CD4-positive, alpha-beta memory T cell (primary cell): ENCODE measurements at places on chromosomes 6 and 20.

DNA sequence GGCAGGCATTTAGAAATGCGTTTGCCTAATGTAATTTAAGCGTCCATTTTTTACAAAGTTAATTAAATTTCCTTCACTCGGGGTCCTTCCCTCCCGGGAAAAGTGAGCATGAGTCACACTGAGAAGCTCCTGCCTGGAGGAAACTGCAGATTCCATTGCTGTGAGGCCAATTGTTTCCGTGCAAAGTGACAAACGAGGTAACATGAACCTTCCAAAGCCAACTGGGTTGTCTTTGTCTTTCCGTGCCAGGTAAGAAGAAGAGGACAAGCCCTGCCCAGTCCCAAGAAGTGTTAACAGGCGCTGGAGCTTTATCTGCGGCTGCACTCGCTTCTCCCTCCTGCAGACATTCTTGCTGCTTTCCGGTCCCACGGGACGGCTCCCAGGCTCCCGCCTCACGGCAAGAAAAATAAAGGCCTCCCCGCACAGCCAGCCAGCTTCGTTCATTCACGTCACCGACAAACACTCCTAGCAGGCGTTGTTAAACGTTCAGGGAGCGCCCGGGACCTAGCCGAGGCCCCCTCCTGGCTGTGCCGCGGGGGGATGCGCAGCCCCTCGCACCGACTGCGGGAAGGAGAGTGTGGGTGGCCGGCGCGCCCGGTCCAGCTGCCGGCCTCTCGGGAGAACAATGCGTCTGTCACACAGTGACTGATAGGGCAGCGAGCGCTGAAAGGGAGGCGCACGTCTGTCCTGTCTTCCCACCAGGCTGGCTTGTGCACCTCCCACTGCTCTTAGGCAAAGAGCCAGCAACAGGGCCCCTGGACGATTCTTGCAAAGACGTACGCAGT, 61.5 kb upstream of the HDDC2 start:
- no peak for DNase-seq

GRCh38 chr6:1787894-1788293, 178.2 kb downstream of the FOXC1 start:
- no peak for DNase-seq

GRCh38 chr20:46491354-46491753, 22.0 kb downstream of the ZNF334 start:
- DNase-seq, result no peak

DNA sequence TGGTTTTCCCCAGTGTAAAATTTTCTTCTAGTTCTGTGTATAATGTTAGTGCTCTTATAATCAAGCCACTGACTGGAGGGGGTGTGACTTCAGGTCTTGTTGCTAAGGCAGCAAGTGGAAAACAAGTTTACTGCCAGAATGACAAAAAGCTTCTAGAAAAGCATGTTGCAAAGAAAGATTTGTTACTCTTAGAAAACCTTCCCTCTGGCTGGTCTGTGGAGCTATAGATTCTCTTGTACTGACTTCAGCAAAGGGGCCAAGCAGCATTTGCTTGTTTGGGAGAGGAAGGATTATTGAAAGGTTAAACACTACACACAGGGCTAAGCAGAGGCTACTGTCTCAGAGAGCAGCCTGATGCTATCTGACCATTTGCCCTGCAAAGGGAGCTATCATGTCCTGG, 288.8 kb downstream of the BTBD9 start:
- DNase-seq, result no peak

DNA sequence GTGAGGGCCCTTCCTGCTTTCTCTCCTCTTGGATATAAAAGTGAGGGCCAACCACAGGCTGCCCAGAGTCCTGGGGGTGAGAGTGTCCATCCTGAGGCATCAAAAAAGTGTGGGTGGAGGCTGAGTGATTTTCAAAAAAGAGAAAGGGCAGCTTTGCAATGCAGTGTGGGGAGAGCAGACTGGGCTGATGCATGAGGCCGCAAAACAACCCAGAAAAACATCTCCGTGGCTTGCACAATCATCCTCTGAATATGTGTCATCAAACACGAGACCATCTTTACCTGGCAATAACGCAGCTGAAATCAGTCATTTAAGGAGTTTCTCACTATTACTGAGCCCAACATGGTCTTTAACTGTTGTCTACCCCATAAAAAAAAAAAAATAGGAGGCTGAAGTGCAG, 191.2 kb upstream of the SOX4 start:
- no peak for DNase-seq

GRCh38 chr20:11445891-11446290, 471.8 kb upstream of the BTBD3 start:
- DNase-seq, result no peak

- no peak for DNase-seq
Measured at GRCh38 chr6:149751239-149751638, 1.7 kb downstream of the PCMT1 start.

- DNase-seq, result no peak
Measured at GRCh38 chr6:122956376-122956775, 39.7 kb upstream of the CLVS2 start.

GRCh38 chr6:100105138-100105537, 111.1 kb upstream of the MCHR2 start:
- DNase-seq, result no peak

- no peak for DNase-seq
Measured at GRCh38 chr20:64064145-64064698, 1.2 kb downstream of the TCEA2 start.

GRCh38 chr20:19257865-19258264, 45.4 kb downstream of the SLC24A3 start:
- DNase-seq, result no peak

- DNase-seq, result peak; percentile 26
Measured at GRCh38 chr6:28537065-28537464, 11.4 kb downstream of the GPX5 start.

GRCh38 chr20:50679753-50680104, 11.6 kb downstream of the RIPOR3 start:
- DNase-seq, result no peak

- no peak for DNase-seq
Measured at GRCh38 chr20:15875446-15875845, 697.8 kb downstream of the KIF16B start.

DNA sequence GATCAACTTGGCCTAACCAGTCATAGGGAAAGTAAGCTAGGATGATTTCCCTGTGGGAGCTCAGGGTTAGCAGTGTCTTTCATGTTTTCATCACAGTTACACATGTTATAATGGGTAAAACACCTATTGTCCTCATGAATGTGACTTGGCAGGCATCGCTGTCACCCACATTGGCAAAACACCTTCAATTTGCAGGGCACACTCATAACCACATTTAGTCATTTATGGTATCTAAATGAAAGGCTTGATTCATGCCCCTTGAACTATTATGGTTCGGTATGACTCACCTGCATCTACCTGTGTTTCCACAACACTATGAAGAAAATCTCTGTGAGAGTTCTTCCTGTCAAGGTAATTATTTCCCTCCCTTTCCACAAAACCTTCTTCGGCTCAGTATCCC, 49.2 kb downstream of the FRK start:
- DNase-seq, result no peak

DNA sequence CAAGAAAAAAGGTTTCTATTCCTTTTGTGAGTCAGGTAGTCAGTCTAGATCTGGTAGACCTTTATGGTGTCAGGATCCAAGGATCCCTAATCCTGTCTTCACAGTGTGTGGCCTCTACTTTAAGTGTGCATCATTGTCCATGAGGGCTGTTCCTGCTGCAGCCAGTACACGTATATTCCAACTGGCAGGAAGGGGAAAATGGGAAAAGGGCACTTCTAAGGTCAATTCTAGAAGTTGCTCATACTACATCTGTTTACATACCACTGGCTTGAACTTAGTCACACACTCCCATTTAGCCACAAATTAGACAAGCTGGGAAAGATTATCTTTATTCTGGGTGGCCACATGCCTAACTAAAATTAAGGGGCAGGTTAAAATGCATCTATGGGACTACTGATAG, 9.7 kb upstream of the MMS22L start:
- no peak for DNase-seq

- DNase-seq, result no peak
Measured at GRCh38 chr20:35040646-35041045, 52.0 kb downstream of the TRPC4AP start.

- DNase-seq, result no peak
Measured at GRCh38 chr6:31794866-31795615, 511 bp downstream of the VARS1 start.

DNA sequence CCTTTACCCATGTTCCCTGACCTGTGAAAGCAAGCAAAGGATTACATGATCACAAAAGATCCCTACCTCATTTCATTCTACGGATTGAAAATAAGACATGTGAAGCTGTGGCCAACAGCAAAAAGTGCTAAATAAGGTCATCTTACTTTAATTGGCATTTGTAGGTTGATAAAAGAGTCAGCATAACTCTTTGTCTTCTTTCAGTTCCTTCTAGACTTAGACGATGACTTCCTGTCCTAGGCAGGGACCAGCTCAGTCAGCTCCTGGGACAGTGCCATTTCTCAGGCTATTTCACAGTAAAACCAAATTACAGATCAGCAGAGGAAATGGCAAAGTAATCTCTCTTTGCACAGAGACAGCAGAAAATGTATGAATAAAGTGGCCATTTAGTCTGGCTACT, 480.7 kb downstream of the RFPL4B start:
- DNase-seq, result no peak

- no peak for DNase-seq
Measured at GRCh38 chr20:35947489-35947888, 6.8 kb downstream of the SCAND1 start.

DNA sequence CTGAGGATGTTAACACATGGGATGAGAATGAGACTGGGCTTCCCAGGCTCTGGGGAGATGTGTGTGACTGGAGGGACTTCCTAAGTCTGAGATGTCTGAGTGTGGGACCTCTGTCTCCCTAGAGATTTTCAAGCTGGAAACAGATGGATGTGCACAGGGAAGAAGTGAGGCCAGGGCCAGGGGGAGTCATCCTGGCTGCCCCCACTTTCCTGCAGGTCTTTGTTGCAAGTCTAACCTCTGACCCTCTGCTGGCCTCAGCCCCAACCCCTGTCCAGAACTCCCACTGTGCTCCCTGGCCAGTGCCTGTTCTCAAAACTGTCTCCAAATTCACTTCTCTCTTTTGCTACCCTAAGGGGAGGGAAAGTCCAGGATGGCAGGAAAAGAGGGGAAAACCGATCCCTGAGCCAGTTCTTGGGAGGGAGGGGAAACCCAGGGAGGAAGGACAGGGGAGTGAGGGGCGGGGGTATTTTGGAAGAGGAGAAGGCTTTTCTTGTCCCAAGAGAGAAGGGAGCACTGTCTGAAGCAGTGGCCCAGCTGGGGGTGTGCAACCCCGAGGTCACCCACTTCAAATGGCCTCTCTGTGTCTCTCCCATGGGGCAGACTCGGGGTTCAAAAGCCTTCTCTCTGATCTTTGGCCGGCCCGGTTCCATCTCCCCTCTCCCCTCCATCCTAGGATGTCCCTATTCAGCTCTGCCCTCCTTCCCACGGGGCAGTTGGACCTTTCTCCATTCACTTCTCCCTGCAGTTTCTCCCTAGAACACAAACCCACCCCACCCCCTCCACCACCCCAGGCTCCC, 3.1 kb downstream of the PPP1R18 start:
- no peak for DNase-seq

- DNase-seq, result no peak
Measured at GRCh38 chr6:51099201-51099600, 280.5 kb downstream of the TFAP2B start.

DNA sequence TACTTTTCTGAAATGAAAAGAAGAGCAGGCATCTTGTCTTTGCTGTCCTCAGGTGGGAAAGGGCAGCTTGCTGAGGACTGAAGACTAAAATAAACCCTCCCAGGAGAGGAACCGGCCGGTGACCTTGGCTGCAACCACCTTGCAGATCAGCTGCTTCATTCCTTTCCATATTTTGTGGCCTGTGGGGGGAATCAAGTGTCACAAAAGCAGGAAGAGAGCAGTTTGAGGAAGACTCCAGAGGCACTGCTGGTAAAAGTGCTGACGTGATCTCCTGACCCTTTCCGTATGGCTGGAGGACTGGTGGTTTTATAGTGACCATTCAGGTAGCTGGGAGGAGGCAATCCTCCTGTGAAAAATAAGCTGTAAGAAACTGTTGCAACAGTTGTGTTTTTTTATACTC, 157.0 kb downstream of the PLCB4 start:
- no peak for DNase-seq

DNA sequence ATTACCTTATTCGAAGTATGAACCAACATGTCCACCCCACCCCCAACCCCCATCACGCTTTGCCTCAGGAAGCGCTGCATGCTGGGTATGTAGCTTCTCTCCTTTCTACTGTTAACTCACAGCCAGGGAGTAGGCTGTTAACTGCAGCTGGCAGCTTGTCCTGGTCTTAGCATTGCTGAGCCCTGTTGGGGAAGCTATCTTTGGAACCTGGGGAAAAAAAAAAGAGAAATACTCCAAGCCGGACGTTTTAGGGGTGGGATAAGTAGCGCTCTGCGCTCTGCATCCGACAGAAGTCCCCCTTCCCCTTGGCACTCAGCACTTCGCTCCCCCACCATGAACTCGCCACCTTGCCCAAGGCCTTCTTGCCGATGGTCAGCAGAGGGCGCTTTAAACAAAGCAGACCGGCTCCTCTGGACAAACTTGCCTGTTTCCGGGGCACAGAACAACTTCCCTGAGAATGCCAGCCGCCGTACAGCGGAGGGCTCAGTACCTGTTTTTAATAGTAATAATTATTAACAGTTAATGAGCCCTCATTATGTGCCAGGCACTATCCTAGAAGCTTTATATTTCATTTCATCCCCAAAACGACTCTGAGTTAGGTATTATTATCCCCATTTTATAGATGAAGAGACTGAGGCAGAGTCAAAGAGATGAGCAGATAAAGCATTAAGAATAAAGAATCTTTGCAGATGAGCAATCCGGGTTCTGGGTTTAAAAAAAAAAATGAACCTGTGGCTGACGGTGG, 35.2 kb upstream of the MDFI start:
- peak; percentile 67 for DNase-seq

- DNase-seq, result peak; percentile 17
Measured at GRCh38 chr20:4130404-4131189, 115.2 kb upstream of the RNF24 start.

GRCh38 chr6:137265561-137266308, 46.5 kb upstream of the IFNGR1 start:
- no peak for DNase-seq

GRCh38 chr20:49386848-49387580, 95.5 kb downstream of the KCNB1 start:
- no peak for DNase-seq

- no peak for DNase-seq
Measured at GRCh38 chr20:56504373-56505005, 20.1 kb upstream of the FAM209A start.

DNA sequence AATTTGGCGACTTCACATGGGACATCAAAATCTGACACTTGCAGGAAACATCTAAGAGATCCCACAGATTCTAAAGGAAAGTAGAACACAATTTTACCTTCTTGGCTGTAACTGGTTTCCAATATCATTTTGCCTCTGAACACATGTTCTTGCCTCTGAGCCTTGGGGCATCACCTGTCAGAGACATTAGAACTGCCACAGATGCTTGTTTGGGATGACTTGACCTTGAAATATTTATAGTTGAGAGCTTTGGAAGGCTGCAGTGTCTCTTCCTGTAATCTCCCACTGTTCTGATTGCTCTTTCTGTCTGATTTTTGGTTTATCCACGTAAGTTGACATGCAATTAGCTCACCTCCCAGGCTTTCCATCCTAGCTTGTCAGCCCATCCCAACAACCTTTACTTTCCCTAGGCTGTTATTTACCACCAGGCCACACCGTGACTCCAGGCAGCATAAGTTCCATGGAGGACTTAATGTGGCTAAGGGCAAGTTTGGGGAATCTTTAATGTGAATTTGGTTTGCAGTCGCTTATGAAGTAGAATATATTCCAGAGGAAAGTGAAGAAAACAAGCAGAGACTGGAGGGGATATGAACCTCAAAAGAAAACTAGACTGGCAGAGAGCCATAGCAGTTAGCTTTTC, 256.5 kb upstream of the RIN2 start:
- DNase-seq, result no peak
